ENCODE measurements at places on chromosomes 13 and 19. TPM values are rescaled to one million over a fixed set of nuclear protein-coding genes. Genes with fewer than 3 reads are reported as not detected.

- DNase-seq: peak; percentile 77
Observed at GRCh38 chr13:27919934-27920676, at the start of gene PDX1. PDX1 (plus strand) TSS chr13:27920000; CDS start chr13:27920139, 139 bp downstream.

Gene BST2
- 195 TPM for polyA plus RNA-seq

Gene DCT
- not detected for polyA plus RNA-seq

- DNase-seq: no peak
Observed at GRCh38 chr13:109154966-109155761, 525.8 kb downstream of the MYO16 start.

Gene GPR180
- 5.6 TPM for polyA plus RNA-seq

DNA sequence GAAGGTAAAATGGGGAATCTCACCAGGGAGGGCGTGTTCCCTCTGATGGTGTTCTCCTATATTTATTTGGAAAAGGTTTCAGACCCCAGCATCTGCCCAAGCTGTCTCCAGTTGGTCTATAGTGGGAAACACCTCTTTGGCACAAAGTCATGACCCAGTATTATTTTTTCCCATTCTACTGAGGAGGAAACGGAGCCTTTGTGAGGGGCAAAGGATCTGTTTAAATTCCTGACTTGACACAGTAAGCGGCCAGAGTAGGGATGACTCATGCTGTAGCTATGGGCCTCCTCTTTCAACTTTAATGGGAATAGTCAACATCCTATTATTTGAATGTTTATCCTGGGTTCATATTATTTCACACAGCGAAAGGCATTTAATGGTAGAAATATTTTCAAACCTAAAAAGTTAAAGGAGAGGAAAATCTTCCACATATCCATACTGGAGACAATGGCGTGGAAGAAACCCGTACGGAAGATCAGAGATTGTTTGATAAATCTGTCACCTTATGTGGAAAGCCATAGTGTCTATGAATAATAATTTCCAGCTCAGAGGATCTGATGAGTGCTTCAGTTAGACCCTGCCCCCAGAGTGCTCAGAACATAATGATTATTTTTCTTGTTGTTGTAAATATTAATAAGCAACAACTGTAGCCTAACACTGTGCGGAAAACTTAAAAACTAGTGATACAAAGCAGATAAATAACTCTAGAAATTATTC, 126.0 kb downstream of the FOXO1 start:
- peak; percentile 43 for DNase-seq

DNA sequence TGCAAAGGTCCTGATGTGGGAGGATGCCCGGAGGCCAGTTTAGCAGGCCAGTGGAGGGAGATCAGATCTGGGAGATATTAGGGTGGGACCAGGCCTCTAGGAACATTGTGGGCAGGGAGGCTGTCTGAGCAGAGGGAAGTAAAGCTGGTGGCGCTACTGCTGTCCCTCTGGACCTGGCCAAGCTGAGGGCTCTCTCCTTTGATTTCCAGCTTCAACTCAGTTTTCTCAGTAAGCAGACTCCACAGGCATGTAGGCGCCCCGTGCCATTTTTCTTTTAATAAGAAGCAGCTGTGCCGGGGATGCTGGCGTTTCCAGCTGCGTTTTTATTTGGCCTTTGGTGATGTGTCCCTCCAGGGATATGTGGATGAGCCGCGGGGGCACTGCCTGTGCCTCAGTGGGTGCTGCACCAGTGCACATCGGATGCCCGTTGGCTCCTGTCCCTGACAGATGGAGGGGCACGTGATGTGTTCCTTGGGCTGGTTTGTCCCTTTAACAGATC, 6.7 kb downstream of the DNM2 start:
- no peak for DNase-seq

- no peak for DNase-seq
Observed at GRCh38 chr19:369256-369655, 24.7 kb upstream of the MIER2 start.

DNA sequence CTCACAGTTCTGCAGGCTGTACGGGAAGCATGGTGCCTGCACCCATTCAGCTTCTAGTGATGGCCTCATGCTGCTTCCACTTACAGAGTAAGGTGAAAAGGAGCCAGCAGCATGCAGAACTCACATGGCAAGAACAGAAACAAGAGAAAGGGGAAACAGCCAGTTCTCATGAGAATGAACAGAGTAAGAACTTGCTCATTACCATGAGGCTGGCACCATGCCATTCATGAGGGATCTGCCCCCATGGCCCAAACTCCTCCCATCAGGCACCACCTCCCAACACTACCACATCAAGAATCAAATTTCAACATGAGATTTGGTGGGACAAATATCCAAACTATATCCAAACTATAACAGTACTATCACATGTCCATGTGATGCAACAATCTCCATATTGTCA, 72.1 kb downstream of the KATNAL1 start:
- no peak for DNase-seq

- peak; percentile 46 for DNase-seq
Observed at GRCh38 chr19:58395220-58395978, at the start of gene RNF225. RNF225 (plus strand) TSS chr19:58395656; CDS start chr19:58396090, 434 bp downstream.

All from hepatocyte (in vitro differentiated cells).